ENCODE measurements at places on chromosomes 2 and 18. TPM values are rescaled to one million over a fixed set of nuclear protein-coding genes. Genes with fewer than 3 reads are reported as not detected.

DNA sequence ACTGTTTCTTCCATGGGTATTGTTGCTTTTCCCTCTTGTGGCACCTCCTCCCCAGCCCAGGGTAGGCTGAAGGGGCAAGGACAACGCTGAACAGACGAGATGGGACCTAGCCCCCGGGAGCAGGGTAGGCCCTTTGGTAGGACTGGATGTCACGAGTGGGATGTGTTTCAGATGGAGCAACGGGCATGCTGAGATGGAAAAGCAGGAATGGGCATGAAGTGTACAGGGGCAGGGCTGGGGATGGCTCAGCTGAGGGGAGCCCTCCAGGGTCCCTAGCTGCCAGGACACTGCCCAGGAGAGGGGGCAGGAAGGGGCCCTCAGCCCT lies 33.4 kb downstream of the ARHGEF4 start:
- no peaks in the 10 kb centered on the region for H3K4me1 ChIP-seq
- no peaks in the 10 kb centered on the region for H3K36me3 ChIP-seq
- no peak for DNase-seq
- H3K27ac ChIP-seq = no peak overlapping the region

C2orf80 gene
- total RNA-seq = not detected

DNA sequence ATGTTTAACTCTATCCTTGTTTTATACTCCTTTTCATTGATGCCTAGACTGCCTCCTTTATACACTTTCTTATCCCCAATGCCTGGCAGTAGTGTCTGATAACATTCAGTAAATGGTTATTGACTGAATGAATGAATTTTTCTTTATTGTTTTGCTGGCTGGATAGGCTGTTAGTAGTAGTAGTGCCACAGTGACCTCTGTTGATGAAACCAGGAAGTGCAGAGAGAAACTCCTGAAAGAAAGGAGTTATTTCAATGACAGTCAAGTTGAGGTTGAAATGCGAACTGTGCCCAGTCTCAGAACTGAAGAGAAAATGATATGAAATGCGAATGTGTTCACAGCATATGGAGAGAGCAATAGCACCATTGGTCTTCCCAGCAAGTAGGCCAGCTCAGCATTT lies 26.8 kb upstream of the SLC9A2 start:
- H3K36me3 ChIP-seq = no peaks in the 10 kb centered on the region
- no peak overlapping the region for H3K27ac ChIP-seq
- H3K4me3 ChIP-seq = no peak overlapping the region
- no peaks in the 10 kb centered on the region for H3K4me1 ChIP-seq
- no peaks in the 10 kb centered on the region for H3K27me3 ChIP-seq

GRCh38 chr2:141103216-141103615 lies 1027.6 kb downstream of the LRP1B start:
- no peak overlapping the region for H3K4me3 ChIP-seq
- no peaks in the 10 kb centered on the region for H3K36me3 ChIP-seq
- H3K27me3 ChIP-seq = no peaks in the 10 kb centered on the region
- no peak overlapping the region for H3K27ac ChIP-seq

DNA sequence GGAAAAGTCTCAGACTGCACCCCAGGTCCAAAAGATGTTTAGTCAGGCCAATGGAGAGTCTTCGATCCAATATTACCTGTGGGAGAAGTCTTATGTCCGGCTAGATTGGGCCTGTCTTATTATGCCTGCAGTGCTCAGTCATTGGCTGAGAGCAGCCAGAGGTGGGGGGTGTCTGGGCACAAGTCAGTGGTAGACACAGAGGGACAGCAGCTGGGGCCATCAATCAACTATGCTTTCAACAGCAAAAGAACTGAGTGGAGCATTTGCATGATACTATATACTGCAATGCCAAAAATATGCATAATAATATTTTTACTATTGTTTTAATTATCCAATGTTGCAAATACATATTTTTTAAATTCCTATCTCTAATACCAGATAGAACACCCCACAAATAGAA lies 298.6 kb upstream of the CDH20 start:
- H3K27me3 ChIP-seq = no peaks in the 10 kb centered on the region
- no peak overlapping the region for H3K4me3 ChIP-seq
- no peak for DNase-seq
- no peaks in the 10 kb centered on the region for H3K36me3 ChIP-seq
- H3K27ac ChIP-seq = no peak overlapping the region
- no peaks in the 10 kb centered on the region for H3K4me1 ChIP-seq

DNA sequence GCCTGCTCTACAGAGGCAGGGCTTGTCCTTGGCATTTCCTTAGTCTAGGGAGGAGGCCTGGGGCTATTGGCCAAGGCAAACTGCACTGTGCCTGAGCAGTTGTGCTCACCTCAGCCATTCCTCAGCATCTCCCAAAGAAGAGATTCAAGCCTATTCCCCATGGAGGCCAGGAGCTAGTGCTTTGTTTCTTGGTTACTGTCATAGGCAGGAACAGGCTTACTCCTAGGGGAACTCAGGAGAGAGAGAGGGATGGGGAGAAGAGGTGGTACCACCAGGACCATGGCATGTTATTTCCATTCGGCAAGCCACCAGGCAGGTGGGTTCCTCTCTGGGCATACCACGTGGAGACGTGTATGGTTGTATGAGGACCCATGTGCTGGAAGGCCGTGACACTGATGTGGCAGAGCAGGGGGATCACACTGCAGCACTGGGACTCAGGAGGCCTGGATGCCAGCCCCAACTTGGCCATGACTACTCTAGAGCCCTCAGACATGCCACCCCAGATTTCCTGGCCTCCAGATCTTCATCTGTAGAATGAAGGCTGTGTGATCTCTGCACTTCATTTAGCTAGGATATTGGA lies 233.7 kb downstream of the LOXHD1 start:
- no peak for DNase-seq
- no peak overlapping the region for H3K27ac ChIP-seq
- no peaks in the 10 kb centered on the region for H3K4me1 ChIP-seq
- H3K36me3 ChIP-seq = no peaks in the 10 kb centered on the region
- no peaks in the 10 kb centered on the region for H3K27me3 ChIP-seq

SNTG2 gene
- 5.0 TPM for total RNA-seq

DNA sequence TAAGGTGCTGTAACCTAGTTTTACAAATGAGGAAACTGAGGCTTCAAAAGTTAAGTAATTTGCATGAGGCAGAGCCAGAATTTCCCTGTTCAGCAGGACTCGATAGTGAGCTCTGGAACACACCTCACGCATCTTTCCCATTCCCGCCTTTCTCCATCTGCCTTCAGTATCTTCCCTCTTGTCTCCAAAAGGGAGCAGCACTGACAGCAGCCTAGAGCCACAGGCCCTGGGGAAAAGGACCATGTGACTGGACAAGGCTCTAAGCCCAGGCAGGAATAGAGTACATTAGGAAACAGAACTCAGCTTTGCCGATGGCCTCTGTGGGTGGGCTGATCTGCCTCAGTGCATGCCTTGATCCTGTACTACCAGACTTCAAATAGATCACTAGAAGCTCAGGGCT lies 21.5 kb downstream of the GPR155 start:
- no peak overlapping the region for H3K4me3 ChIP-seq
- no peaks in the 10 kb centered on the region for H3K27me3 ChIP-seq
- DNase-seq = no peak
- H3K4me1 ChIP-seq = no peaks in the 10 kb centered on the region
- no peak overlapping the region for H3K27ac ChIP-seq
- H3K36me3 ChIP-seq = no peaks in the 10 kb centered on the region

DNA sequence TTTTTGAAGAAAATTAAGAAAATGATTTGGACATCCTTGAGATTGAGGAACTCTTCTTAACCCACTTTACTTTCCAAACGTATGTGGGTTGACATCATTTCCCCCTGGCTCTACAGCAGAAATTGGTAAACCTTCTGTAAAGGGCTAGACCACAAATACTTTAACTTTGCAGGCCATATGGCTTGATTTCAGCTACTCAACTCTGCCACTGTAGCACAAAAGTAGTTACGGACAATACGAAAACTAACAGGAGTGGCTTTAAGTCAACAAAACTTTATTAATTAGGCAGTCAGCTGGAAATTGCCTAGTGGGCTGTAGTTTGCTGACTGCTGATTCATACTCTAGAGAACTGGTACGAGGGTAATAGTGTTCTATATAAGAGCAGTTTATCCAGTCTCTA lies 83.2 kb upstream of the DTNB start:
- H3K4me3 ChIP-seq = no peak overlapping the region
- H3K27ac ChIP-seq = no peak overlapping the region
- H3K27me3 ChIP-seq = no peaks in the 10 kb centered on the region
- no peaks in the 10 kb centered on the region for H3K4me1 ChIP-seq
- no peak for DNase-seq

DAPL1 gene
- total RNA-seq = not detected

Data from Peyer's patch (tissue), 4 donors.